CD4-positive, alpha-beta T cell treated with Interleukin-4 for 4 hours (primary cell): ENCODE measurements at places on chromosomes 7 and 10.

DNA sequence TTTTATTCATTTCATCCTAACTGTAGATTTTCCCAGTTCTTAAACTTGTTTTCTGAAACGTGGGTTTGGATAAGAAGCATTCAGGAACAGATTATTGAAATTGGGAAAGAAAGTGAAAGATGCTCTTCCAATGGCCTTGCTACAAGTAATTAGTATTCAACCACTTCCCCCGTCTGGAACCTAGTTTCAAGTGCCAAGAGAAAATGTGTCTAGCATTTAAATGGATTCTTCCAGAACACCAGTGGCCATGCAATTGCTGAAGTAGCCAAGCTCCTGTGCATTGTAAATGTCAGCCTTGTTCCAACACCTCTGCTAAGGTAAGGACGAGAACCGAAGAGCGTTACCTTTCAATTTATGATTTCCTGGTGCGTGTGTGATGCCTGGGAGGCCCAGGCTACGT, 68.2 kb downstream of the PFKFB3 start:
- no peak for DNase-seq

GRCh38 chr7:44286182-44286617, 39.2 kb downstream of the CAMK2B start:
- DNase-seq = no peak

DNA sequence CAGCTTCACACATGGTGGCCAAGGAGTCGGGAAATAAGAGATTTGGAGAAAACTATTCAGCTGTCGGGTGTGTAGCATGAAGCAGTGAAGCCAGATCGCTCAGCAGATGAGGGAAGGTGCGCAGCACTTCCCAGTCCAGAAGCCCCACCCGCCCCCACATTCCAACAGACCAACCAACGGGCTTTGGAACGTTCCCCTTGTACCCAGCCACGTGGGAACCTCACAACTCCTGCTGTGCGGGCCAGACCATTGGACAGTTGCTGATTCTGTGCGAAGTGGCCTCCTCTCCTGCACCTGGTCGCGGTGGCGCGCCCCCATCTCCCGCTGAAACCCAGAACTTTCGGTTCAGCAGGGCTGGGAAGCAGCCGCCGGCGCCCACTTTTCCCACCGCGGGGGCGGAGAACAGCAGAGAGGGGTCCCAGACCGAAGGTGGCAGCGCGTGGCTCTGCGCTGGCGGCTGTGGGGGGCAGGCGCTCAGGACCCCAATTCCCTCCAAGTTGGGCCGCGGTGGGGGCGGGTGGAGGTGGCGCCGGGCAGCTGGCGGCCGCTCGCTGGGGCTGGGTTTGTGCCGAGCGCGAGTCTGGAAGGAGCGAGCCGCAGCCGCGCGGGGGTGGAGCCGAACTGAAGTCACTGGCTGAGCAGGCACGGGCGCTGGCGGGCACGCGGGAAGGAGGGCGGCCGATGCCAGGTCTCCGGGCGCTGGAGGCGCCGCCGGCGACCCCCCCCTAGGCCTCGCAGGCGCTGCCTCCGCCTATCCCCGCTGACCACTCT, 1301.5 kb upstream of the SORCS1 start:
- no peak for DNase-seq

DNA sequence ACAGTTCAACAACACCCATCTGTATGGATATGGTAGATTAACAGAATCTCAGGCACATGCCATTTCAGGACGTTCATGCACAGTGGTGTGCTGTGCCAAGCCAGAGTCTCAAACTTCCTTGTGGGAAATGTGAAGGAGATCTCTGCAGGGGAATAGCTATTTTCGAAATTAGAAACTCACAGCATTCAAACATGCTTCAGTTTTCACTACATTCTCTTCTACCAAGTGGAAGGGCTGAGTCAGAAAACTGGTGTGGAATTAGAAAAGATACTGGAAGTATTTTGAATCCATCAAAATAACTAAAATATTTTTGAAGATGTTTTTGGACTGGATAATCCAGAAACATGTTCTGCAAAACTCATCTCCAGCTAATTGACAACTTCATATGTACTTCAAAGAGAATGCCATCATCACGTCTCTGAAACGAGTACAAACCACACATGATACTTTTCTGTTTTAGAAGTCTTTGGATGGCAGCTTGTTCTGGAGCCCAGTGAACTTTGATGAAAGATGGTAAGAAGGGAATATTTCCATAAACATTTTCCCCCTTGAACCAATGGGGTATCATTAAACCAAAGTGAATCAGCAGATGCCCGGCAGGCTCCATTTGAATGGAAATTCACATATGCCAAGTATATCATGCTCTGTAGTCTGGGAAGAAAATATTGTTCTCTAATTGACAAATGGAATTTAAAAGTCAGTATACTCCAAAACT, 616.3 kb upstream of the IGFBP3 start:
- DNase-seq = no peak

GRCh38 chr10:86611386-86611785, 43.0 kb upstream of the OPN4 start:
- DNase-seq = no peak

DNA sequence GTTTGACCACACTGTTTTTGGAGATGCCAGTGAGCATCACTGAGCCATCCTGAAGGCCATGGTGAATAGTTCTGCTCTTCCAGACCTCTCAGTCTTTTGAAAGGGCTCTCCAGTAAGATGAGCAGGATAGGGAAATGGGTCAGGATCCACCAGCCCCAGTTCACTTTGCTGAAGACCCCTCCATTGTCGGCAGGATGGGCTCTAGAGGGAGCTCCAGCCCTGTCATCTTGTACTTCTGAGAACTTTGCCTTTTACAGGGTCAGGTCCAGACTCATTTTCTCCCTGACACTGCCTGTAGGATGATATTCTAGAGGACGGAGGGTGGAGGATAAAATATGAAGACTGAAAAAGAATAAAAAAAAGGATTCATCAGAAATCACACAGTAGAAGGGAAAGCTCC, 13.1 kb downstream of the LHFPL3 start:
- no peak for DNase-seq

DNA sequence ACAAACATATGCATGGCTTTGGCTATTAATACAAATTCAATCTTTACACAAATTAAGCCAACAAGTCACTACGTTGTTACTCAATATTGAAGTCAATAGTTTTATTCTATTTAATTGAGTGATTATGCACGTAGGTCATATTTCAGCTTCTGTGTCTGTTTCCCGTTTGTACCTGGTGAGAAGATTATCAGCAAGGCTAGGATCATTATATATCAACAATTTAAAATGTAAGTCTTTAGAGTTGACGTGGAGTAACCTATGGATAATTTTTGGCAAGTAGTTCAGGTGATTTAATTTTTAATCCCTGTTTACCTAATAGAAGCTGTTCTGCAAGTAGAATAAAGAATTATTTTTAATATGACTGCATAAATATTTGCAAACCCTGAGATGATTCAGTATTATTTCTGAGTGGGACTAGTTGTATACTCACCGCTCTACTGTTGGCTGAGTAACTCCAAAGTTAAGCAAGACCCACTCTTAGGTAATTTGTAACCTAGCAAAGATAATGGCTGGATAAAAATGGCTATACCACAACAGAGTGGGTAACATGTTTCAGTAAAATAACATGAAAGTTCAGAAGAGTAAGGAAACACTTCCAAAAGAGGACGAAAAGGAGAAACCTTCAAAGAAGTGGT, 161.0 kb downstream of the HGF start:
- no peak for DNase-seq

GRCh38 chr10:1156921-1157614, 100.9 kb downstream of the WDR37 start:
- no peak for DNase-seq

DNA sequence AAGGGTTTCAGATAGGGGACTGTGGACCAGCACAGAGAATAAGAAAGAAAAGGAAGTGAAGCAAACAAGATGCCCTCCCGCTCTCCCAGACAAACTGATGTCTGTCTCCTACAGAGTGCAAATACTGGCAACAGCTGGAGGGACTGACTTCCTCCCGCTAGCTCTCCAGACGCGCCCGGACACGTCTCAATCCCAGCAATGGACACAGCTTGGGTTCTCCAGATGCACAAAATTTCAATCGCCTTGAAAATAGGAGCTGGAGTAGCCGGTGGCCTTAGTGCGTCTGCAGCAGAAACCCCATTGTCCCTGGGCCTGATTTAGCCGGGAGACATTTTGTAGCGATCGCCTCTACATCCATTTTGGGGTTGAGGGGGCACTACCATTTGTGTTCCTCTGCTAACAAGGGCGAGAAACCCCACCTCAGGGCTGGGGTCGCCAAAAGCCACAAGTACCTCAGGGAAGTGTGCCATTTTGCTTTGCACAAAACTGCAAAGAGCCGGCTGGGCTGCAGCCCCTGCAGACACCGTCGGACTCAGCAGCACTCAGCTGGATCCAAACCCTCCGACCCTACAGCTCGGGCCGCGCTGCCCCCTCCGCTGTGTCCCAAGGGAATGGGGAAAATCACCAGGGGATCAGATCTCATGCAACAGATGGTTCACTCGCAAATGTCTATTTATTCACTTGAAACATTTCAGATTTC, 5.9 kb downstream of the CPA2 start:
- no peak for DNase-seq

GRCh38 chr7:71705217-71705616, 573.3 kb downstream of the GALNT17 start:
- DNase-seq = no peak

- DNase-seq = no peak
Observed at GRCh38 chr7:20796500-20796899, 9.8 kb upstream of the SP8 start.

GRCh38 chr10:48958598-48959190, 19.1 kb upstream of the LRRC18 start:
- no peak for DNase-seq

GRCh38 chr7:71612911-71613310, 481.0 kb downstream of the GALNT17 start:
- no peak for DNase-seq
